MV-4-11 (cell line): ENCODE measurements at places on chromosomes 2 and 18.

- peak; percentile 58 for DNase-seq
These were observed 17.6 kb upstream of the ADI1 start for GRCh38 chr2:3536682-3537632.

DNA sequence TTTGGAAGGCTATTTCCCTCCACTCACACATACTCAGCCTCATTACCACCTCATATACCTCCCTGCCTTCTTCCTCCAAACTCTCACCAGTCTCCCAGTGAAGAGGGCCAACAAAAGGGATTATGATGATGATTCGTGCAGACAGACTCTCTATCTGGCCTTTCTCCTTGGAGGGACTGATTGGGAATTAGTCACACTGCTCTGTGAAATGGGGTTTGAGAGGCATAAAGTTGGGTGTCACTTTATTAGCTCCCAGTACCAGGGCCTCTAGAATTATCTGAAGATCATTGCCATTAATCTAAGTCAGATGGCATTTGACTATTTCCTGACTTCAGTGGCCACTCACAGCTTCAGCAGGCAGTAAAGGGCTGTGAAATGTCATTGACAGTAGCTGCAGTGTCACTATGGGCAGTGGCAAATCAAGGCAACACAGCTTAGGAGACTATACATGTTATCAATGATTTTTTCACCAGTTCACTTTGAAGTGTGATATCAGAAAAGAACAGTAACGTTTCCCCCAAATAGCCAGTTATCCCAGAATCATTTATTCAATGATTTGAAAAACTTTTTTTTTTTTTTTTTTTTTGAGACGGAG lies 17.4 kb downstream of the CNRIP1 start:
- DNase-seq, result no peak

DNA sequence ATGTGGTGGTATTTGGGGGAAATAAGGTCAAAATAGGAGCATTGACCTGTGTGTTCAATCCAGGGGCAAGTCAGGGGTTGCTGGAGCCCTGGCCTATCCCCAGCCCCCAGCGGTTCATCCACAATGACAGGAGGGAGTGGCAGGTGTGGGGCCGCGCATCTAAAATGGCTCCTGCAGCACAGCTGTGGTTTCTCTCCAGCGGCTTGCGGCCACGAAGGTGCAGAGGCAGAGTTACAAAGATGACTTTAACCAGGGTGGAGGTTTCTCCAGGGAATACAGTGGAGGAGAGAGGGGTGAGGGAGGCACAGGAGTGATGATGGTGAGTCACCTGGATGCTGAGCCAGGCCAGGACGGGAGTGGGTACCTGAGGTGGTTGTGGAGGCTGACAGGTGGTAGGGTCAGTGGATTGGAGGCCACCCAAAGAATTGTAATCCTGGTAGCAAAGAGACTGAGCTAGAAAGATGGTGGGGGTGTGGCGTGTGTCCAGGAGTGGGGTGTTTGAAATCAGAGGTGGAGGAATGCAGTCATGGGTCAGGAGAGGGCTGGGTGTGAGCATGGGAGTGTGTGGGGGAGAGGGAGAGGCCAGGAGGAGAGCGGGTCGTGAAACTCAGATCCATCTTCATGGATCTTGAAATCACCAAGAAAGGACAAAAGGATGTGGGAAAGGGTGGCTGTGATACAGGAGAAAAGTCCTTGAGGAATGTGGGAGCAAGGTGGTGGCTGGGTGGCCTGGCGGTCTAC lies 83.2 kb downstream of the CTIF start:
- no peak for DNase-seq

- DNase-seq, result no peak
These were observed 12.0 kb upstream of the ATP6V1C2 start for GRCh38 chr2:10709290-10709939.

- DNase-seq, result no peak
These were observed 141.4 kb upstream of the LTBP1 start for GRCh38 chr2:32805104-32806095.

- DNase-seq, result peak; percentile 44
These were observed 40.3 kb upstream of the KCNJ13 start for GRCh38 chr2:232816657-232817056.

DNA sequence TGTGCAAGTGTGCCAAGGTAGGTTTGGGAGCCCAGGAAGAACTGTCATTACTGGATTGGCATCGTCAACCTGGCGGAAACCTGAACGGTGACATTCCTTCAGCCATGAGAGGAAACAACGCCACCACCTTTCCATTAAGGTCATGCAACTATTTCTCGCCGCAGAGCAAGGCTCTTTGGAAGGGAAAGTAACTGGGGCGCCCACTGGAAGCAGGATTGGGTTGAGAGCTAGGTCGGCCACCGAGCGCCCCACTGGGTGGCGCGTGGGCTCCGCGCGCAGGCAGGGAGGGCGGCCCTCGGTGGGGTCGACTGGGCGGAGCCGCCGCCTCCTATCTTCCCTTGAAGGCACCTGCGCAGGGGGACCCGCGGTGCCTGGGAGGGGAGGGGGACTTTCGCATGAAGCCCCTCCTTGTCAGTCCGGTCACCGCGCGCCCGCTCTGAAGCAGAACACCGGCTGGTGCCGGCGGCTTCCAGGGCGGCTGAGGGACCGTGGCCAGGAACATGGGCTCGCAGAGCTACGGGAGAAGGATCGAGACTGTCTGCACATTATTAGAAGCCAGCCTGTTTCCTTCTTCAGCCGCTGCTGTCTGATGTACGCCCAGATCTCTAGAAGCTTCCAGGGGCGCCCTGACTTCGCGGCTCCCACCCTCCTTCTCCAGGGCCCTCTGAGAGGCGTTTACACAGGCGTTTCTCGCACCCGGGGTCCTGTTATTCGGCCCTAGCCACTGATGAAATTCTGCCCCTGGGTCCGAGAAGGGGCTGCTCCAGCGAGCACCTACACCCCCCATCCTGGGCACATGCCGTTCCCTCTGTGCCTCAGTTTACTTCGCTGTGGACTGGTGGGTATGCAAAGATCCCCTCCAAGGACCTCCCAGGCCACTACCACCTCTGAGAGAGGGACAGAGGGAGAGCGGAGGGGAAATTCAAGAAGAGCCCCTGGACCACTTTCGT lies 27.3 kb upstream of the MAL start:
- no peak for DNase-seq

- DNase-seq, result no peak
These were observed 25.9 kb upstream of the RAPGEF4 start for GRCh38 chr2:172709566-172710291.

- no peak for DNase-seq
These were observed 43.6 kb downstream of the L3MBTL4 start for GRCh38 chr18:6370886-6371635.

DNA sequence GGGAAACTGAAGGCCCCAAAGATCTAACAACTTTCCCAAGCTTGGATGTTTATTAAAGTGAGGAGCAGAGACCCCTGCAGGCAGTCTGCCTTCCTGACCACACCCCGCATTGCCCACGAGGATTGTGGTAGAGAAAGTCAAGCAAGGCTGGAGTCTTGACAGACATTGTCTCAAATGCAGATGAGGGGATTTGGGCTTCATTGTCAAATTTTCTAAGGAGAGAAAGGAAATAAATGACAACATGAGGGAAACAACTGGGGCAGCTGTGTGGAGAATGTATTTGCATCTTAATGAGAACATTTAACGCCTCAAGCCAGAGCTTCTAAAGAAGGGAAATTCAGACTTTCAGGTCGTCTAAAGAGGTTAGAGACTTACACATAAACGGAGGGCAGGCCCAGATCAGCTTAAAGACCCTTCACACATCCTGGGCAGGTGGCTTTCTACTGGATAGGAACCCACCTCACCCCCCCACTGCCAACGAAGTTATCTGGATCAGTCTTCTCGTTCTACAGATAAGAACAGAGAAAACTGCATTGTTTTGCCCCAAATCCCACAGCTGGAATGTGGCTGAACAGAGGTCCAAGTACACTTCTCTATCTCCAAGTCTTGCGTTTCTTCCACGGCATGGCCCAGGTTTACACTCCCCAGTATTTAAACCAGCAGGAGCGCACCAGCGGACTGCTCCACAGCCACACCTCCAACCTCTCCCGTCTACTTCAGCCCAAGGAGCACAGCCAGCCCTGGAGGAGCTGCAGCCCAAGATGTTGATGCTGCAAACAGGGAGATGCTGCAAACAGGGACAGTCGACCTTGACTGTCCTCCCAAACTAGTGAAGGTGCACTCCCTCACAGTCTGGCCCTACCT lies 16.2 kb upstream of the SCG2 start:
- DNase-seq, result no peak

DNA sequence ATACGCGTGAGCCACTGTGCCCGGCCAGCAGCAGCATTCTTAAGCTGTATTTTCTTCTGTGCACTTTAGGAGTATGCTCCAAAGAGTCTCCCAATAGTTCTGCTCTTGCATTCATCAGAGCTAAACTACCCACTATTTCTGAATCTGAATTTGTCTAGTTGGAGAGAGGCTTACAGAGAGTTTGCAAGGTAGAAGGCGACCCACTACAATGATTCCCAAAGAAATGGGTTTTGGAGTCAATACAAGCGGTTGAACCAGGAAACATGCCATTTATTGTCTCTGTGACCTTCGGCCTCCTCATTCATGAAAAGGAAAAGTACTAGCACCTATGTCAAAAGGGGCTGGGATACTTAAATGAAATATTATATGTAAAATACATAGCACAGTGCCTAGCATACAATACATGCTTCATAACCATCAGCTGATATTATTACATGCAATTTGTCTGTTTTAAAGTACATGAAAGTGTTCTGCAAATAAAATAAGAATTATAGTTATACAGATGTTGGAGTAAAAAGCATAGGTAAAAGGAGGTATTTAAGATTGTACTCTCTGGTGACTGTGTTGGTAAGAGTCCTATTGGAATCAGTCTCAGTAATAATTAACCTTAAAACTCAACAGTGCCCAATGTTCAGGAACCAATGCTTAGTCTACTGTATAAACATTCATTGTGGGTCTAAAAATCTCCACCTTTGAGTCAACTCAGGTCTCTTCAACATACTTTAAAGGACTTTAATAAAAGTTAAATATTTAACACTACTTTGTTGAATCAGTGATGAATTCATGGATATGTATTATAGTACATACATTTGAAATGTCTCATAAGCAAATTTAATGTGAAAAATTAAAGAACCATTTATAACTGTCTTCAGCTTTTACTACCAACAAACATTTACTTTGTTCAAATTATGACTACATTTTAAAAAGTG lies 89.8 kb upstream of the GRB14 start:
- no peak for DNase-seq

- DNase-seq, result no peak
These were observed 709 bp upstream of the DQX1 start for GRCh38 chr2:74526649-74527230.

DNA sequence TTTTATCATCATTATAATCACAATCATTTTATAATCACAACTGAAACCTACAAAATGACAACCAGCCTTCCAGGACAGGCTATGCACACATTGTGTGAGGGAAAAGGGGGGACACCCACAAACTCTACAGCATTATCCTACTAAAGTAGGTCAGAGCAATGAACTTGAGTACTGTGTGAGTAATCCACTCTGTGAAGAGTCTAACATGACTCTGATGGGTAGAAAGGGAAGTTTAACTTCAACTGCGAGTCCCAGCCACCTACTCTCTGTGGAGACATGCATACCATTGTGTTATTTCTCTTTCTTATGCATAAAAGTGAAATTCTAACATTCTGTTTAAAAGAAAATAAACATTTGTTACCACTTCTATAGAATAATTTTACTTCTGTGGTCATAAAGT lies 177.9 kb downstream of the ZNF516 start:
- DNase-seq, result no peak

DNA sequence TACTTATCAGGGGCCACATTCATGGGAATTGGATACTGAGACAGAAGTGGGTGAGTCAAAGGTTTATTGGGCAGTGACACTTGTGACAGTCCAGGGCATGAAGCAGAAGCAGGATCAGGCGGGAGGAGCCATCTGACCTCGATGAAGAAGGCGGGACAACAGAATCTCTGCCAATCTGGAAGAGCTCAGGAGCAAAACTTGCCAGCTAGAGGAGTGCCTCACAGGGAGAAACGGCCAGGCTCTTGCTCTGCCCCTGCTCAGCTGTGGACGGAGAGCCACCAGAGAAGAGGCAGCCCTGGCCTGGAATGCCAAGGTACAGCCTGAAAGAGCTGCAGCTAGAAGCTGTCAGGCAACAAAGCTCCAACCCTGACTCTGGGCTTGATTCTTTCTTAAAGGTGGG lies 16.9 kb downstream of the DAW1 start:
- peak; percentile 28 for DNase-seq

GRCh38 chr2:50872543-50872942 lies 159.4 kb downstream of the NRXN1 start:
- no peak for DNase-seq

DNA sequence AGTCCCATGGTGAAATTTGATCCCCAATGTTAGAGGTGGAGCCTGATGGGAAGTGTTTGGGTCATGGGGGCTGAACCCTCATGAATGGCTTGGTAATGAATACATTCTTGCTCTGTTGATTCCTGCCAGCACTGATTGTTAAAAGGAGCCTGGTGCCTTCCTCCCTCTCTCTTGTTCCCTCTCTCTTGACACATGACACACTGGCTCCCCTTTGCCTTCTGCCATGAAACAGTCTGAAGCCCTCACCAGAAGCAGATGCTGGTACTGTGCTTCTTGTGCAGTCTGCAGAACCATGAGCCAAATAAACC lies 30.6 kb upstream of the EPC2 start:
- DNase-seq, result no peak

- DNase-seq, result no peak
These were observed 45.2 kb upstream of the NFU1 start for GRCh38 chr2:69482471-69482870.

- DNase-seq, result no peak
These were observed 42.9 kb downstream of the CABYR start for GRCh38 chr18:24181806-24182205.

GRCh38 chr2:38751596-38752410 lies 642 bp upstream of the SRSF7 start:
- DNase-seq, result peak; percentile 29

GRCh38 chr2:175312137-175312536 lies 130.6 kb upstream of the ATP5MC3 start:
- DNase-seq, result peak; percentile 65

GRCh38 chr2:31703253-31703652 lies 122.5 kb upstream of the SRD5A2 start:
- DNase-seq, result no peak

GRCh38 chr2:113760400-113760799 lies 4.0 kb upstream of the SLC35F5 start:
- no peak for DNase-seq

GRCh38 chr2:183389546-183390080 lies 265.4 kb downstream of the NUP35 start:
- DNase-seq, result no peak

GRCh38 chr2:166373105-166373504 lies 2.6 kb downstream of the SCN9A start:
- peak; percentile 7 for DNase-seq

- no peak for DNase-seq
These were observed 180.3 kb downstream of the TFCP2L1 start for GRCh38 chr2:121104721-121105141.

- DNase-seq, result no peak
These were observed 32.2 kb upstream of the ELAC1 start for GRCh38 chr18:50935493-50936191.
